ENCODE measurements at places on chromosomes 4 and X.

DNA sequence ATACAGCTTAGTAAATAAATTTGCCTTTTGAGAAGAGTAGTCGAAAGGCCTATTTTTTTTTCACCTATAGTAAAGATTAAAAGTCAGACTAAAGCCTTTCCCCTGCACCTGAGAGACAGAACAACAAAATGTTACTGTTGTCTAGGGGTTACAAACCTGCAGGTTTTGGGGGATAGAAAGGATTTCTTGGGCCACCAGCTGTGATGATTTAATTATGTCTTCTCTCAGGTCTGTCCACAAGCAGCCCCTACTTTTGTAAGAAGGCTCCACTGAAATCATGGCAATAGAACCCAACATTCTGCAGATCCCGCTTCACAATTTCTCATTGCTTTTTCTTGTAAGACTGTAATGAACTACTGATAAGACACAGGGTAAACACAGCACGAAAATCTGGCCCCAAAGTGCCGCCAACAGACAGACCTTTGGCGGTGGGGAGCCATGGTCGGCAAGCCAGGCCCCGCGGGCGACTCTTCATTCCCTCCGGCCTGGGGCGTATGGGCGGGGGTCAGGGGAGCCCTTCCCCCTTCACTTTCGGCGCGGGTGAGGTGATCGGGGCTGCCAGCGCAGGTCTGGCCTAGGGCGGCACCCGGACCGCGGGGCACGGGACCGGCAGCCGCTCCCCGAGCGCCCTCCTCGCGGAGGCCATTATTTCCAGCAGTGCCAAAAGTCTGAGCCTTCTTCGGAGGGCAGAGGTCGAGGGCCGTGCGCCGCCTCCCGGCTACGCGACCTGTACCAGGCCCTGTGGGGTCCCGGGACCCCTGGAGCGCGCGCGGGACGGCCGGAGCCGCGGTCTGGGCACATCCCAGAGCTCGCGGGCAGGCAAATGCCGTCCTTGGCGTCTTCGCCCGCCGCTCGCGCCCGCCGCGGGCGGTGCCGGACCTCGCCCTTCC, 812 bp upstream of the KDM6A start:
- DNase-seq, result no peak

DNA sequence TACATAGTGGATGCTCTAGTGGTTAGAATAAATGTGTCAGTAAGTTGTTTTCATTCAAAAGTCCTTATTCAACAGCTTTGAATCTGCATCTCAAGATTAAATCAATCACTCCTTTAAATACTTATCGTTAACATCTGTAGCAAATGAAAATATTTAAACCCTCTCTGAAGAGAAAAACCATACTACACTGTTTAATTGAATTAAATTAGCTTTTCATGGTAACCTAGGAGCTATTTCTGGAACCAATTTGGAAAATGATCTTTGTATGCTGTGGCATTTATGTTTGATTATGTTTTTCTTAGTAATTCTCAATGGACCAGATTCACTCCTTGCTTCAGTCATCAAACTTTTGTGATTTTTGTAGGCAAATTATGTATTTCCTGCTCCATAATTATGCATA, 9.7 kb downstream of the BMPR1B start:
- no peak for DNase-seq

- DNase-seq, result no peak
These were observed 132.0 kb upstream of the TET2 start for GRCh38 chr4:105014635-105015034.

DNA sequence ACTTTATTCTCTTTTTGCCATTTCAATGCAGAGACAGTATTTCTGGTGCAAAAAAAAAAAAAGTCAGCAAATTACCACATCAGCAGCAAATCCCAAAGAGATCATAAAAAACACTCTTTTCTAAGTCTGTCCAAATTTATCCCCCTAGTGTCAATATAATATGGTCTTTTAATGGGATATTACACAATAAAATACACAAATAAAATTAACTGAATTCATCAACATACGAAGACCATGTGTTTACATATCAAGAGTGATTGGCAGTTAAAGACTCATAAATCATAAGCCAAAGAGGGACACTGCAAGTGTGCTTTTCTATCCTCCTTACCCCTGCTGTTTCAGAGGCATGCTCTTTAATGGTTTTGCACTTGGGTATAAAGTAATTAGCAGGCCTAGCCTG, 340.2 kb upstream of the DKK2 start:
- DNase-seq, result no peak

- DNase-seq, result no peak
These were observed 283.6 kb downstream of the CFAP299 start for GRCh38 chr4:80619070-80619674.

GRCh38 chrX:78759081-78759480, 11.6 kb downstream of the LPAR4 start:
- no peak for DNase-seq

DNA sequence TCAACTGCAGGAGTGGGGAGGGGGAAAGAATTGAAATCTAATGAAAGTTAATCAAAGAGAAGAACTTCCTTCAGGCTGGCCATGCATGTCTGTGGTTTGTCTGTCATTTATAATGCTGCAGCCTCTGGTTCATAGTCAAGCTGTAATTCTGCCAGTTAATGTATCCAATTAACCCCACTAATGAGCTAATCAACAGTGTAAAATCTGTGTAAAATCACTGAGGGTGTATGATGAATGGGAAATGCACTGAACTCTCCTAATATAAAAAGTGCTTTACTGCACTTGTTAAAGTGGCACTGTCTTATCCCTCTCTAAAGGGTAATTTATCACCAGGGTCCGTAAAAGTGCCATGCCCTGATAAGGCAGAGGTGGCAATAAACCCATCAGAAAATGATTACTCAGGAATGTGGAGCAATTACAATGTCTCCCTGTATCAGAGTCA, 798.1 kb downstream of the PDHA2 start:
- no peak for DNase-seq

GRCh38 chrX:119636419-119636818, 30.2 kb upstream of the NKRF start:
- DNase-seq, result no peak
